Stimulated activated CD4-positive, alpha-beta T cell treated with anti-CD3 and anti-CD28 coated beads, Interleukin-1b, Interleukin-23, amount 100 ng/mL, for 48 hours (primary cell): ENCODE measurements at places on chromosomes 6 and 20.
A peak's percentile ranks its signal among the peaks of the same experiment; 100 is the strongest.

- DNase-seq, result no peak
These were observed 28.2 kb downstream of the TBC1D32 start for GRCh38 chr6:121305957-121306607.

- no peak for DNase-seq
These were observed 12.5 kb downstream of the CTSZ start for GRCh38 chr20:58994390-58995159.

DNA sequence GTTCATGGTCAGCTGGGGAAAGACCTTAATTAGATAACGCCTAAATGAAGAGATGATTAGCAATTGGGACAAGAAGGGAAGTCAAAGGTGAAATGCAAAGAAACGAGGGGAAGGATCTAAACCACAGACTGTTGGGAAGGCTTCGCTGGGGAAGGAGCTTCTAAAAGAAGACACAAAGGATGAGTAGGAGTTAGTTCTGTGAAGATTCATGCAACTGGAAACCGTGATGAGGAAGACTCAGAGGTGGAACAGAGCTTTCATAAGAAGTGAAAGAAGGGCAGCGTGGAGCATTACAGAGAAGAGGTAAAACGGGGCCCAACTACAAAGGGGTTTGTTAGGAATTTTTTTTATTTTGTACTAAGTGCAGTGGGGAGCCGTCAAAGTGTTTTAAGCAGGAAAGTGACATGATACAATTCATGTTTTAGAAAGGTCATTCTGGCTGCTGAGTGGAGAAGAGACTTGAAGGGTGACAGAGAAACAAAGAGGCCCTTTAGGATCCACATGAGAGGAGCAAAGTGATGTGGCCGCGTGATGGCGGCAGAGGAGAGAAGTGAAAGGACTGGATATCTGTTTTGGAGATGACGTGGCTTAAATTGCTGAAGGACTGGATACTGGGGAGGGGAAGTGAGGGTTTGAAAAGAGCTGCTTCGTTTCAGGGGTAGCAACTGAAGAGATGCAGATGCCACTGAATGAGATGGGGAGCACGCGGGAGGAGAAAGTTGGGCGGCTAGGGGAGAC is 33.6 kb downstream of the TTI1 start:
- DNase-seq, result no peak

- DNase-seq, result no peak
These were observed 553 bp downstream of the ZSCAN16 start for GRCh38 chr6:28124971-28125353.

DNA sequence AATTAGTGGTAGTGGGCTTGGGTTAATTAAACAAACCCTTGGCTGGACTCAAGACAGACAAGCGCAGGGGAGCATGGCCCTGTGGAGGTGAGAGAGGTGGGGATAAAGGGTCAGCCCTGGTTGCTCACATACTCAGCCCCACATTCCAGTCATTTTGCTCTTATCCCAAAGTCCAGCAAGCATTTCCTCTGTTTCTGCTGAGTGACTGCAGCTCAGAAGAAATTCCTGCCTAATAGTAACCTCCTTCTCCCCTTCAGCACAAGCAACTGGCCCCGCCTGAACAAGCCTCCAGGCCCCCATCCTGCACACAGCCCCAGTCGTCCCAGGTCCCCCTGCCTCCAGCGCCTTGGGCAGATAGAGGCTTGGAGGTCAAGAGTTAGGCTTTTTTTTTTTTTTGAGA is 3.6 kb upstream of the TFEB start:
- DNase-seq, result no peak

DNA sequence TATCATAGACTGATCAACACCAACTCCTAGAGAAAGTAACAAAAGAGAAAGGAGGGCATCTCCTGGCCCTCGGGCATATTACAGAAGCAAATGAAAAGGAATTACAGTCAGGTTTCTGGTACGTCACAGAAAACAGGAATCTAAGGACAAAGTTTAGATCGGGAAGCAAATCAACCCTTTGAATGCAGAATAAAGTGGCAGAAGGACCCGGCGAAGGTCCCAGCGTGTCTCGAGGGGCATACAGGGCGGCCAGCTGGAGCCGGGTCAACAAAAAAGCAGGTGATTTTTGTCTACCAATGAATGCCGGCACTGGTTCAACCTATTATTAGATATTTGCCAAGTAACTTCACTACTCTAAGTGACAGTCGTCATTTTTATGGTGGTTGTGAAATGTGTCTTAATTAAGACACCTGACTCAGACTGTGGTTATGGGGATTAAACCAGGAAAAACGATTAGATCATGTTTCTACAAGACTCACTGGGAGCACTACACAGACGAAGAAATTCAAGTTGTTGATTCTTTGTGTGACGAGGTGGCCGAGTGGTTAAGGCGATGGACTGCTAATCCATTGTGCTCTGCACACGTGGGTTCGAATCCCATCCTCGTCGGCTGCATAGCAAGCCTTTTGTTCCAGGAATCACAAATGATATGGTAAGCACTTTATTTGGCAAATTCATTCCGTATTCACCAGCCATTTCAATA is 12.4 kb upstream of the ZSCAN9 start:
- DNase-seq, result peak; percentile 83

GRCh38 chr6:108102965-108103364 is 28.4 kb upstream of the OSTM1 start:
- DNase-seq, result no peak

GRCh38 chr6:46850792-46851191 is 57.6 kb downstream of the MEP1A start:
- no peak for DNase-seq

GRCh38 chr6:41720262-41720620 is 15.2 kb downstream of the TFEB start:
- no peak for DNase-seq

GRCh38 chr6:29887330-29887818 is 55.0 kb upstream of the HLA-A start:
- no peak for DNase-seq

- DNase-seq, result no peak
These were observed 213.4 kb downstream of the KHDC1L start for GRCh38 chr6:73011945-73012344.

- no peak for DNase-seq
These were observed 51.1 kb downstream of the RALGAPB start for GRCh38 chr20:38523697-38524096.

DNA sequence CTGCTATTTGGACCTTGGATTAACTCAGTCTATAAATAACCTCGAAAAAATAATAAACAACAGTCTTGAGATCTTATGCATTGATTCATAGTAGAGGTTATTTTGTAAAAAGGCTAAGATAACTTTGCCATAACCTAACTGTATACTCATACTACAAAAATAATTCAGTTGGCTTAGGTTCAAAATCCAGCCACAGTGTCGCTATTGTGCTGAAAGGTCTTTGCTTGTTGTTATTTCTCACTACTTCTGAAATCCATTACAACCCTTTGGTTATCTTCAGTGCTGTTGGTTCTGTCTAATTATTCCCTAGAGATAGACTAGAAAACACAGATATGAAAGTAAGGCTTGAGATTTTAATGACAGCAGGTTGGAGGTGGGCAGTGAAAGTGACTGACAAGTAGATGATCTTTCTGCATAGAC is 74.4 kb downstream of the MKKS start:
- no peak for DNase-seq

DNA sequence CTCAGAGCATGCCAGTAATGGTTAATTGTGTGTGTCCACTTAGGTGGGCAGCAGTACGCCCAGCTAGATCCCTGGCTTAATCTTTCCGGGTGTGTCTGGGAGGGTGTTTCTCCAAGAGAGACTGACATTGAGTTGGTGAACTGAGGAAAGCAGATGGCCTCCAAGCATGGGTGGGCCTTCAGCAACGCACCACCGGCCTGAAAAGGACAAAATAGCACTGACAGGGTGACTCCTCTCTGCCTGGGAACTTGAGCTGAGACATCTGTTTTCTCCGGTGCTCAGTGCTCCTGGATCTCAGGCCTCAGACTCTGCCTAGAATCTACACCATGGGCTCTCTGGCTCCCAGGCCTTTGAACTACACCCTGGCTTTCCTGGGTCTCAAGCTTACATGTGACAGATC is 43.2 kb downstream of the C6orf118 start:
- no peak for DNase-seq

DNA sequence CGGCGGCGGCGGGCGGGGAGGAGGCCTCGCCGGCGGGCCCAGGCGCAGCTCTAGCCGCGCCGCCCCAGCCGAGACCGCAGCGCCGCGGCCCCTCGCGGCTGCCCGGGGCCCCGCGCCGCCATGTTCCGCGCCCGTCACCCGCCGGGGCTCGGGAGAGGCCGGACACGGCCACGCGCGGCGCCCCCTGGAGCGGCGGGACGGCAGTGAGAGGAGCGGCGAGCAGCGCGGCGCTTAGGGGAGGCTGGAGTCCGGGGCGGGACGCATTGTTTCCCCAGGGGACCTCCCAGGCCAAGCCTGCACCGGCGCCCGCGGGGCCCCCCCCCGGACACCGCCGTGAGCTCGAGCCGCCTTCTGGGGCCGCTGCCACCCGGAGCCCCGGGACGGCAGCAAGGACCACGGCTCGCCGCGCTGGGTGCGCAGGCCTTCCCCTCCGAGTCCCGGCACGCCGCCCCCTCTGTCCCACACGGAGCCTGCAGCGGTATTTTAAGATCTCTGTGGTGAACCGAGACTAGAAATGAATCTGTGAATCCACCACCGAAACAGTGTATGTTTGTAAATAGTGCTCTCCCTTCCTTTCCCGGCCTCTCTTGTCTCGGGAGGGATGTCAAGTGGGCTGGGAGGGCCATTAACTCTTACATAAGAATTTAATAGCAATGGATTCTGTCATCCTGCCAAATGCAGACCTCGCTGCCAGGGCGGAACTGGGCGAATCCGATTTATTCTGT is 424 bp upstream of the KIF13A start:
- DNase-seq, result peak; percentile 44

DNA sequence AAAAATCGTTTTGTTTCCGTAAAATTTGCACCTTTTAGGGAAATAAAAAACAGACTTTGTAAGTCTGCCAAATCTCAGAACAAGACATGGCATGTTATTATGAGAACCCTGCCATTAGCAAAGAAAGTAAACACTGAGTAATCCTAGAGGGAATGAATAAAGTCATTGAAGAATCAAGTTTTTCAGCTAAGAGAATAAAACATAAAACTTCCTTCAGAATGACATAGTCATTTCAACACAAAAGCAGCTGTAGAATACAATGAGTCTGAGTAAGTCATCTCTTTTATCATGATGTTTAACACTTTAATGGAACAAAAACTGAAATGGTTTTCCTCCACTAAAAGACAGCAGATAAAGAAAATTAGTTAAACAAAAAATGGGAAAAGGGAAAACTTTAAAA is 10.3 kb upstream of the DST start:
- no peak for DNase-seq

- DNase-seq, result no peak
These were observed 127.0 kb downstream of the MAFB start for GRCh38 chr20:40562031-40562430.

DNA sequence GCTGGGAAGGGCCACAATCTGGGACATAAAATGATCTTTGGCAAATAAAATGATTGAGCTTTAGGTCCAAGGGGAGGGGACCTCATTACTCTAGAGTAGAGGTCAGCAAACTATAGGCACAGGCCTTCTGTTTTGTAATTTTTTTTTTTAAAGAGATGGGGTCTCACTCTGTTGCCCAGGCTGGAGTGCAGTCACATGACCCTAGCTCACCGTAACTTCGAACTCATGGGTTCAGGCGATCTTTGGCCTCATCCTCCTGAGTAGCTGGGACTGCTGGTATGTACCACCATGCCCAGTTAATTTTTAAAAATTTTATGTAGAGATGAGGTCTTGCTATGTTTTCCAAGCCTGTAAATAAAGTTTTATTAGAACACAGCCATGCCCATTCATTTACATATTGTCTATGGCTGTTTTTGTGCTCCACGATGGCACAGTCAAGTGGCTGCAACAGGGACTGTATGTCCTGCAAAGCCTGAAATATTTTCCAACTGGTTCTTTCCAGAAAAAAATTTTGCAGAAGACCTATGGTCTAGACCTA is 82.1 kb downstream of the ELOVL5 start:
- DNase-seq, result no peak

DNA sequence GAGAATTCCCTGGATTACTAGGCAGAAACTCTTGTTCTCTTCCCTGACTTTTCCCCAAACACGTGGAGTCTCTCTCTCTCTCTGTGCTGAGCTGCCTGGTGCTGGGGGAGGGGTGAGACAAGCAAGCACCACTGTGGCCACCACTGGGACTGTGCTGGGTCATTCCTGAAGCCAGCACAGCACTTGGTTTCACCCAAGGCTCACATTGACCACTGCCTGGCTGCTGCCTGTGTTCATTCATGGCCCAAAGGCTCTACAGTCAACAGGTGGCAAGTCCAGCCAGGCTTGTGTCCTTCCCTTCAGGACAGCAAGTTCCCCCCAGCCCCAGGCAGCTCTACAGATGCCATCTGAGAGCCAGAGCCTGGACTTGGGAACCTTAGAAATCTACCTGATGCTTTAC is 92.2 kb downstream of the CTNNBL1 start:
- no peak for DNase-seq

DNA sequence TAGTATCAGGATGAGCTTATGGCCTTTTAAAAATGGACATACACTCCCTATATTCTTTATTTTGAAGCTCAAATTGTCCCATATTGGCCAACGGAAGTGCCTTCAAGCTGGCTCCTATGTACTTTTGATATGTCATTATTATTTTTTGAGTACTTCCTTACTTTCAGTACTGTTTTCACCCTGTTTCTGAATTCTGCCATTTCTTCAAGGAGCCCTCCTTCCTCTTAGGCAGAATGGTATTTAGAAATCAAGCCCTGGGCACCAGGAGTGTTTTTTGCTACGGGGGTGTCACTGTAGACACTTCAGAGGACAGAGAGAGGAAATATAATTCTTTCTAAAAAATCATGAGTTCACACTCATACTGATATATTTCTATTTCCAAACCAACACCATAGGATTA is 5.5 kb upstream of the MYLK4 start:
- no peak for DNase-seq
